ENCODE measurements at places on chromosomes 5 and 9.

GRCh38 chr9:26727471-26727870 lies 165.1 kb downstream of the CAAP1 start:
- DNase-seq = no peak

DNA sequence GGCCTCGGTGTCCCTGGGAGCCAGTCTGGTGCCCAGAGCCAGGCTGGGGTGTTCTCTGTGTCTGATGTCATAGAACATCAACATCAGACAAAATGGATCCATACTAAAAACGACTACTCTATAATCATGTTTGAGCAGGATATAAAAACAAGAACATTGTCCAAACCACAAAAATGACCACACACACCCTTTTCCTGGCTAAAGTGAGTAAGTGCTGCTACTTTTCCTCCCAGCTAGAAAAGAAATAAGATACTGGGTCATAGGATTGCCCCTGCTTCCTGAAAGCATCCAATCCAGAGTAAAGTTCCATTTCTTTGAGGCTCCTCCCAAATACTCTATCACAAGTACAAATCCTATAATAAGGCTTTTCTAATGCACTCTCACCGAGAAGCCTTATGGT lies 19.7 kb upstream of the TRAF1 start:
- DNase-seq = no peak

- no peak for DNase-seq
Observed at GRCh38 chr9:116475201-116475600, 211.9 kb upstream of the TRIM32 start.

DNA sequence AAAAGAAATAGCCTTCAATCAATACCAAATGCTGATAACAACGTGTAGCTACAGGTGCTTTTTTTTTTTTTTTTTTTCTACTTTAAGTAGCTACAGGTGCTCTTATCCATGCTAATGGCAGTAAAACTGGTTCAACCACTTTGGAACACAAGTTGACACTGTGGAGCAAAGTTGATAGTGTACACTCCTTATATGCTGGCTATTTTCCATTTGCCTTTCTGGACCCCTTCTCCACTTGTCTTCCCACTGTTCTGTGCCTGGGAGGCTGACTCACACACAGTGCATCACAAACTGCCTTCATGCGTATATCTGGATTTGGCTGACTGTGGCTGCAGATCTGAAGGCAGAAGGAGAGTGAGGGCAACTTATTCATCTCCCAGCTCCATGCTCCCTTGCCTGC lies 247.9 kb downstream of the MSX2 start:
- no peak for DNase-seq

DNA sequence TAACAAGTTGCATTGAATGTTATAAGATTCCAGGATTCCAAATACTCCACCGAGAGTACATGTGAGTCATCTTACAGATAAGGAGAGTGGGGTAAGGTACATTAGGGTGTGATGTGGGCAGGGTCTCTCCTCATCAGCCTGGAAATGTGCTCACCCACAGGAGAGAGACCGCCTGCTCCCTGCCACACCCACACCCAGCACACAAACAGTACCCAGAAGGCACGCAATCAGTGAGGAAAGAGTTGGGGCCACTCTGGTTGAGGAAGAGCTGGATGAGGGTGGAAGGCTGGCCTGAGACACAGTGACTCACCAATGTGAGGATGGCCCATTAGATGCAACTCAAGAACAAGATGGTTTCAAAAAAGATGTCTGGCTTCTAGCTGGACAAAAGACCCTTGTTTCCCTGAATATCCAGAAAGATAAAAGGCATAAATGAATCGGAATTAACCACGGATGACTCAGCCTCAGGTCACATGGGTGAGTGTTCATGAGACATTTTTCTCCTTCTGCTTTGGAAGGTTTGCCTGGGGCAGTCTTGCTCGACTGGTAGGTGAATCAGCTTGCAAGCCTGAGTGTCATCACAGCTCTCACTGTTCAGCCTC lies 51.1 kb upstream of the LHFPL2 start:
- no peak for DNase-seq

GRCh38 chr5:96483878-96484277 lies 50.8 kb upstream of the PCSK1 start:
- no peak for DNase-seq

Data from hematopoietic multipotent progenitor cell (in vitro differentiated cells).